NCI-H524 (cell line): ENCODE measurements at places on chromosomes 3 and 15.

DNA sequence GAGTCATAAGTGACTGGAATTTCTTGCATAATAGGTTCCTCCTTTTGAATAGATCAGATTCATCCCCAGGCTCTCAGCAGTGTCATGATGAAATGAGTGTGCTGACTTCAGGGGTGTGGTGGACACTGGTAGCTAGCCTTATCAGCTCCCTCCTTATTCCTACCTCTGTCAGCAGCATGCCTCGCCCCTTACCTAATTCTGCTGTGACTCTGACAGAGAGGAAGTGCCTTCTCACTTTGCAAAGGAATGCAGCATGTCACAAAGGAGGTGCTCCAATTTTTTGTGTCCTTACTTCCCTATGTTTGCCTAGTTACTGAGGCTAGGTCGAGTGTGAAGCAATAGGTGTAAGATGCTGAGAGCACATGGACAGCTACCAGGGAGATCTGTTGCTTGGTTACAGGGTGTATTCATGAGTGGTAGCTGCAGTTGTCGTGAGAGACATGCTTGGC is 90.6 kb downstream of the TNFAIP8L3 start:
- no peak for DNase-seq

GRCh38 chr3:53254509-53255422 is 1.1 kb downstream of the TKT start:
- DNase-seq: peak; percentile 69

- no peak for DNase-seq
These were observed 286.4 kb upstream of the BCHE start for GRCh38 chr3:166123576-166123975.

DNA sequence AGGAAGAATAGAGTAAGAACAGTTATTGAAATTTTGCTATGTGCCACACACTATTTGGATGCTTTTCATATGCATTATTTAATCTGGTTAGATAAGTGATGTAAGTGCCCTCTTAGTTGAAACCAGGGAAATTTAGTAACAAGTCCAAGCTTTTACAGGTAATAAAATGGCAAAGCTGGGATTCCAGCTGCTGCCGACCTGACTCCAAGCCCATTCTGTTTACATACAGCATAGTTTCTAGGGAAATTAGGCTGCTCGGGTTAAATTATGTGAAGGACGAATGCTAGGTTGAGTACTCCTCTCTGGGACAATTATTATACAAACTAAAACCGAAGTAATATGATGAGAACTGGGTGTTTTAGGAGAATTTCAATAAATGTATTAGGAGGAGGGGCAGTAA is 38.7 kb upstream of the FAH start:
- DNase-seq: no peak

GRCh38 chr15:72487070-72487797 is 13.1 kb downstream of the ARIH1 start:
- no peak for DNase-seq
